ENCODE measurements at places on chromosomes 13 and 19.

DNA sequence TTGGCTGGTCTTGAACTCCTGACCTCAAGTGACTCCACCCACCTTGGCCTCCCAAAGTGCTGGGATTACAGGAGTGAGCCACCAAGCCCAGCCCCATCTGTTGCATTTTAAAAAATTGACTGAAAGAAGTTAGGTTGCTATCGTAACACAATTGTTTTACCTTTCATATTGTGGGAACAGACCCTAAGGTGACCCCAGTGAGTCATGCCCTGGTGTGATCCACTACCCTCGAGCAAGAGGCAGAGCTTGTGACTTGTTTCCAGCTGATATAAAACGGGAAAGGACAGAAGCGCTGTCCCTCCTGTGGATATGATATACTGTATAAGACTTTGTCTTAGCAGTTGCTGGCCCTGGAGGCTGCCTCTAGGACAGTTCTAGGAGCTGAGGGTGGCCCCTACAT lies 308.6 kb downstream of the HS6ST3 start:
- no peak for DNase-seq

GRCh38 chr13:21470785-21471184 lies 11.7 kb upstream of the ZDHHC20 start:
- DNase-seq, result no peak

GRCh38 chr13:113785051-113786010 lies 26.3 kb downstream of the TMEM255B start:
- no peak for DNase-seq

GRCh38 chr13:35794734-35795389 lies 318.4 kb upstream of the MAB21L1 start:
- DNase-seq, result no peak

DNA sequence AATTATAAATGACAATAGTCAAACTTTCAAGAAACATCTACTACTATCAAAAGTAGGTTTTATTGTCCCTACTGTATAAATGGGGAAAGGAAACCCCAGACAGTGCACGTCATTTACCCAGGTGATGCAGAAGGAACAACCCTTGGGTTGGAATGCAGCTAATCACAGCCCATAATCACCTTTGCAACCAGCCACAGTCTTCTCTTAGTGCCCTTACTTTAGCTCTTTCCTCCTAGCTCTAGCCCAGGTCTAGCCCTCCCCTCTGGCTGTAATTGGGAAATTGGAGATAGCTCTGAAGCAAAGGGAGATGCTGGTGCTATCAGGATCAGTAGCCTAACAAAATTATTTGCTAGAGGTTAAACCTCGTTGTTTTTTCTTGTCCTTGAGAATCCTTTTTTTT lies 25.5 kb upstream of the TSC22D1 start:
- no peak for DNase-seq

- DNase-seq, result no peak
Observed at GRCh38 chr13:50580684-50581305, 262.7 kb downstream of the DLEU7 start.

DNA sequence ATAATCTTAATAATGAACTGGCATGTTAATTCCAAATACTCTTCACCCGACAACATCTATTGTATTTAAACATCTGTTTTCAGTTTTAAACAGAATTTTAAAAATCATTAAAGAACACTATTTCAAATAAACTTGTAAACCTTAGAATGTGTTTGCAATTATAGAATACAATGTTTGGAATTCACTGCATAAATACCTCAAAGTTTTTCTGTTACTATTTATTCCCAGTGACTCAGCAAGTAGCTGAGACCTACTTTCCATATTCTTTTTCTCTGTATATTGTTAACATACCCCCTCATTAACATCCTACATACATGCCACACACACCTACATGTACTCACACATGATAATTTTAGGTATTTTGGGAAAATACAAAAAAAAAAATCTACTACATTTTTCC lies 1134.3 kb downstream of the SLITRK1 start:
- DNase-seq, result no peak

DNA sequence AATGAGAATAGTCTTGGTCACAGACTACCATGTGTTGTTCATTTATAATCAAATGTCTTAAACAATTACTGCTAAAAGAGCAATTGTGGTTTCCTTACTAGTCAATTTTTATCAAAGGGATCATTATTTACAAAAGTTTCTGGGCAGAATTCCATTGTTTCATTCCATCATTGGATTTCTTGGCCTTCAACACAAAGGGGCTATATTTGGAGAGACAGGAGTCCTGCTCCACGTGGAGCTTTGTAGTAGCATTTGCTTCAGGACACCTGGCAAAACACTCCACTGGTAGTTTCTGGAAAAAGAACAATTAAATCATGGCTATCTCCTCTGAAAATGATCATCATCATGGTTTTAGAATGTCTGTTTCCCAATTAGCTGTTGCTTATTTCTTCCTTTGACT lies 22.3 kb upstream of the STARD13 start:
- DNase-seq, result no peak

DNA sequence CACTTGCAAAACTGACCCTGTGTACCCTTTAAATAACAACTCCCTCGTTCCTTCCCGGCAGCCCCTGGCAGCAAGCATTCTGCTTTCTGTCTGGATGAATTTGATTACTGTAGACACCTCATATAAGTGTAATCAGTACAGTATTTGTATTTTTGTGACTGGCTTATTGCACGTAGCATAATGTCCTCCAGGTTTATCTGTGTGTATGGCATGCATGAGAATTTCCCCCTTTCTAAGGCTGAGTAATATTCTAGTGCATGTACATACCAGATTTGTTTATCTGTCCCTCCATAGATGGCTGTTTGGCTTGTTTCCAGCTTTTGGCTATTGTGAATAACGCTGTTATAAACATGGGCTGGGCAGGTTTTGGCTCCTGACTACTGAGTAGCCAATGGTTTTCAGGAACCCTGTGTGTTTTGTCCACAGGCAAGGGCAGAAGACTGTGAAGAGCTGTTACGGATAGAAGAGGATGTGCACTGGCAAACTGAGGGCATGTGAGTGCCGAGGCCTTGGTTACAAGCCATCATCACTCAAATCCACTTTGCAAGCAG lies 98.0 kb downstream of the ESD start:
- no peak for DNase-seq

DNA sequence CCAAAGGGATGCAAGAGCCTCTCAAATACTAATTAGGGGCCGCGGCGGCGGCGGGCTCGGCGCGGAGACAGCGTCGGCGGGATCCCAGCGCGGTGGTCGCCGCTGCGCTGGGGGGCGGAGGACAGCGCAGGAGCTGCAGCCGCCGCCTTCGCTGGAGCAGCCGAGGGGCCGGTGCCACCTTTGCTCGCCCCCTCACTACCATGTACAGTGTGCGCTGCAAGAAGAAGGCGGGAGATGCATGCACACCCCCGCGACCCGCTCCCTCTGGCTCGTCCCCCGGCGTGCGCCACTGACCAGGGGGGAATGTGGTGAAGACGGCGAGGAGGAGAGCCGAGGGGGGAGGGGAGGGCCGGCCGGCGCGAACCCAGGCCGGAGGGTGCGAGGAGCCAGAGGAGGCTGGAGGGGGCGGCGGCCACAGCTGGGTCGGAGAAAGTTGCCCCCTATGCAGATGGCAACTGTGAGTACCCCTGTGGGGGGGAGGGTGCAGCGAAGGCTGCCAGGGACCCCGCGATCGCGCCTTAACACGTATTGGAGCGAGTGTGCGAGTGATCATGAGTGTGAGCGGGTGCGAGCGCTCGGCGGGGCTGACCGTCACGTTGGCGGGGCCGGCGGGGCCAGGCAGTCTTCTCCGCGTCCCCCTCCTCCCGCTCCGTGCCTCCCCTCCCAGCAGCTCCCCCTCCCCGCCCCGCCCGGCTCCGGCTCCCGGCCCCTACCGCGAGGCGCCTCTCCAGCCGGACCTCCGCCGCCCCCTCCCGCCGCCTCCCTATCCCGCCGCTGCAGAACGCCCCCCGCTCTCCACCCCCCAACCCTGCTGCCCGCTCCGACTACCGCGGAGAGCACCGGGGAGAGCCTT lies 808 bp downstream of the SLITRK5 start:
- no peak for DNase-seq

- no peak for DNase-seq
Observed at GRCh38 chr19:40867701-40868100, 14.3 kb downstream of the CYP2A7 start.

GRCh38 chr13:40639221-40639681 lies 27.2 kb downstream of the FOXO1 start:
- DNase-seq, result no peak

GRCh38 chr13:30779608-30780007 lies 44.3 kb downstream of the ALOX5AP start:
- DNase-seq, result no peak

DNA sequence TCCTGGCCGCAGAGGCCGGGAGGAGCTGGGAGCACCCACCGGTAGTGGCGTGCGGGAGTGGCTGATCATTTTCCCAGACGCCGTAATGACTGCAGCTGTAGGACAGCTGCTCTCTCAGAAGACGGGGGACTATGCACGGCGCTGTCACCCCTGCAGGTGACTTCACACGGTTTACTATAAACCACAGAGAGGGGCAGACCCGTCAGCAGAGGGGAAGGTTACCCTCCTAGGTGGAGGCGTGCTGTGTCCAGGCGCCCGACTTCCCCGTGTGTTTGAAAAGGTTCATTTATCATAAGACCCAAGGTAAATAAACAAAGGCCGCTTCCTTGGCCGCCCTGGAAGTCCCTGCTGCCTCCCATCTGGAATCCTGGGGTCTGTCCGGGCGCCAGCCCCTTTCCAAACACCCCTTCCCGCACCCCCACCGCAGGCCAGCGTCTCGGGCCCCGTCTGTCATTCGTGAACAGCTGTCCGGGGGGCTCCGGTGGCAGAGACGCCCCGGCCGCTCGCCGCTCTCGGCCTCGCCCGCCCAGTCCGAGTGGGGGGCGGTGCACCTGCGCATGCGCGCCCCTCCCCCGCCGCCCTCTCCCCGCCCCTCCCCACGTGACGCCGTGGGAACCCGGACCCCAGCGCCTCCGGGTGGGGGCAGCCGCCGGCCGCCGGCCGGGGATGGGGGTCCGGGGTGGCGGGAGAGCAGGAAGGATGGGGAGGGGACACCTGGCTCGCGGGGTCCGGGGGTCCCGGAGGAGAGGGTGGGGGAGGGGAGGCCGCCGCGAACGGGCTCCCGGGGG lies 915 bp downstream of the SHC2 start:
- no peak for DNase-seq

DNA sequence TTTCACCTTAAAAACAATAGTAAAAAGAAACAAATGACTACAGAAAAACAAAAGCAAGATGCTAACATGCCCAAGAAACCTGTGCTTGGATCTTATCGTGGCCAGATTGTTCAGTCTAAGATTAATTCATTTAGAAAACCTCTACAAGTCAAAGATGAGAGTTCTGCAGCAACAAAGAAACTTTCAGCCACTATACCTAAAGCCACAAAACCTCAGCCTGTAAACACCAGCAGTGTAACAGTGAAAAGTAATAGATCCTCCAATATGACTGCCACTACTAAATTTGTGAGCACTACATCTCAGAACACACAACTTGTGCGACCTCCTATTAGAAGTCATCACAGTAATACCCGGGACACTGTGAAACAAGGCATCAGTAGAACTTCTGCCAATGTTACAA lies 6.0 kb downstream of the CKAP2 start:
- no peak for DNase-seq

GRCh38 chr19:55400281-55401087 lies 7.1 kb downstream of the UBE2S start:
- no peak for DNase-seq

GRCh38 chr19:4660993-4661392 lies 9.1 kb downstream of the MYDGF start:
- no peak for DNase-seq

- DNase-seq, result no peak
Observed at GRCh38 chr19:6384381-6384780, 8.6 kb downstream of the GTF2F1 start.

- DNase-seq, result no peak
Observed at GRCh38 chr19:33296488-33296971, 5.8 kb downstream of the CEBPA start.

DNA sequence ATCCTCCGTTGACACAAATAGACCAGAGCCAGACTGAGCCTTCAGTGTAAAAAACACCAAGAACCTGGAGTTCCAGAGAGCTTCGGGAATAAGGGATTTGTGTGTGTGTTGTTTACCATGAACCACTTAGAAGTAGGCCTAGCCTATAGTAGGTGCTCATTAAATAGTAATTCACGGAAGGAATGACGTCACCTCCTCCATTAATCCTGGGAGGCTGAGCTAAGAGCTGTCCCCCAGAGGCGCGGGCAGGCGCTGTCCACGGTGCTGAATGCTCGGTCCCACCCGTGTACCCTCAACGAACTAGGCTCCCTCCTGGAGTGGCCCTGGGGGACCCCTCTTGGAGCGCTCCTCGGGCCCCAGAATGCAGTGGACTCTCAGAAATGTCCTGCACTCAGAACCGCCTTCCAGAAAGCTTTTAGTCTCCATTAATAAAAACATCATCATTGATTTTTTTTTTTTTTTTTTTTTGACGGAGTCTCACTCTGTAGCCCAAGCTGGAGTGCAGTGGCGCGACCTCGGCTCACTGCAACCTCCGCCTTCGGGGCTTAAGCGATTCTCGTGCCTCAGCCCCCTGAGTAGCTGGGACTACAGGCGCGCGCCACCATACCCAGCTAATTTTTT lies 6.5 kb downstream of the UNC13A start:
- no peak for DNase-seq

DNA sequence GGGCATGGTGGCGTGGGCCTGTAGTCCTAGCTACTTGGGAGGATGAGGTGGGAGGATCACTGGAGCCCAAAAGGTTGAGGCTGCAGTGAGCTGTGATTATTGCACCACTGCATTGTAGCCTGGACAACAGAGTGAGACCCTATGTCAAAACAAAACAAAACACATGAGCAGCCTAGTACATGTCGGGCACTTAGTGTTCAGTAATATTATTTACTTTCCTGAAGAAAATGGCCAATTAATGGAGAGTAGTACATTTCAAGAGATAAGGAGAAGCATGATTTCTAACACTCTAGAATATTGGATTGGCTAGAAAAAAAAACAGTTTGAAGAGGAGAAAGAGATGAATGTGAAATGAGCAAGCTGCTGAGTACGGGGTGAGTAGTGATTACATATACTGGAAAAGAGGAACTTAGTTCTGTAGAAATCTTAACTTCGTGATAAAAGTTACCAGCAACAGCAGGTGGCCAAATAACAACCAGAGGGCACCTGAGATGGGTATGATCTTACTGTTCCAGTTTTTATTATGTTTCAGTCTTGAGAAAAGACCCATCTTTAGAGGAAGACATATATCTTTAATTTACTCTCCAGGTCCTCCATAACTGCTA lies 36.2 kb downstream of the SPATA13 start:
- no peak for DNase-seq

- DNase-seq, result no peak
Observed at GRCh38 chr19:55097864-55098715, 19.3 kb downstream of the PPP1R12C start.

GRCh38 chr13:56412856-56413255 lies 727.9 kb upstream of the PRR20A start:
- DNase-seq, result no peak

- DNase-seq, result no peak
Observed at GRCh38 chr13:66716538-66716937, 513.6 kb downstream of the PCDH9 start.

GRCh38 chr19:50817941-50818858 lies 5.4 kb downstream of the KLK1 start:
- no peak for DNase-seq

- DNase-seq, result no peak
Observed at GRCh38 chr13:96667294-96668018, 326.8 kb downstream of the OXGR1 start.

GRCh38 chr13:31399690-31400089 lies 199.9 kb downstream of the B3GLCT start:
- no peak for DNase-seq

Measured in forelimb muscle (tissue), 1 donor.